ENCODE measurements at places on chromosomes 11 and 22.

GRCh38 chr11:36122671-36123070, 166.6 kb downstream of the COMMD9 start:
- DNase-seq, result no peak

DNA sequence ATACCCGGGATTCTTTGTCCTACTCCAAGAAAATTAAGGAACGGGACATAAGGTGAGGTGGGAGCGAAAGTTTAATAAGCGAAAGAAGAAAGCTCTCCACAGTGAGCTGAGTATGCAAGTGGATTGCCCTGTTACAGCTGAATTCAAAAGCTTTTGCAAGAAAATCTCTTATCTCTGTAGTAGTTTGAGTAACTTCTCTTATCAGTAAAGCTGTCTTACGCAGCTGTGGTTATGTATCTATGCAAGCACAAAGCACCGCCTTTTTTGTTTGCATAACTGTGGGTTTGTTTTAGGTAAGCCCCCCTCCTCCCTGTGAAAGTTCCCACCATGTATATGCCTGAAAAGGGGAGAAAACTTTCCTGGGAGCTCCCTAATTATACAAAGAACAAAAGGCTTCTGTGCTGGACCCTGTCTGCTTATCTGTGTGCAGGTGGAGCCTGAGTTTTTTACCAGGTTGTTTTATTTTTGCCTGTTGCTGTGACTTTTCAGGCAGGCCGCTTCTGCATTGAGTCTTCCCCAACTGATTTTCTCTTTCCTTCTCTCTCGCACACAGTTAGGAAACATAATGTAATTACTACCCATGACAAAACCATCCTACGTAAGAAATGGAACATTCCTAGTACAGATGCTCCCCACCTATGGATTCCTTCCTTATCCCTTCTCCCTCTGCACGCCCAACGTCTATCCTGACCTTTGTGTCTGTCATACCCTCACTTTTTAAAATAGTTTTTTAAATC, 837 bp upstream of the PLAAT5 start:
- no peak for DNase-seq

DNA sequence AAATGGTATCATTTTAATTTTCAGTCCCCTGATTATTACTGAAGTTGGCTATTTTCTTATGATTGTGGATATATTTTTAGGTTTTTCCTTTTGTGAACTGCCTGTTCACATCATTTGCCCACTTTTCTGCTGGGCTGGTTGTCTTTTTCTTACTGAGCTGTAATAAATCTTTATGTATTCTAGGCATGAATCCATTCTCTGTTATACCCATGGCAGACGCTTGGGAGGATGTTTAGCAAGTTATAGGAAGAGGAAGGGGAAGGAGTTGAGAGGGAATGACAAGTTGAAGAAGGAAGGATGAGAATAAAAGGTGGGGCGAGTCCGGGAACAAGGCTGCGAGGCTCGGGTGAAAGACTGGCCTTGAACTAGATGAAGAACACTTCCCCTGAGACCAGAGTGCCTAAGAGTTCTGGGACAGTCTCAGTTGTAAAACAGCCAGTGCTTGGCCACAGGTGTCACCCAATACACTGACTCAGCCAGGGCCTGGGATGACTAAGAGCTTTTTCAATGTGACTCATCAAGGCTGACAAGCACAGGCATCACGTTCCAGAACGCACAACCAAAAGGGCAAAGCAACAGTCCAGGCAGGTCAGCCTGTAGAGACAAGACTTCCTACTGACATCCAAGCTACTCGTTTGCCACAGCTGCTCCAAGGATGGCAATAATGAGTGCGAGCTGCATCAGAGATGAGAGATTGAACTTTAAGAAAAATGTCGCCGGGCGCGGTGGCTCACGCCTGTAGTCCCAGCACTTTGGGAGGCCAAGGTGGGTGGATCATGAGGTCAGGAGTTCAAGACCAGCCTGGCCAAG, 35.2 kb downstream of the LRFN4 start:
- DNase-seq, result peak; percentile 79

DNA sequence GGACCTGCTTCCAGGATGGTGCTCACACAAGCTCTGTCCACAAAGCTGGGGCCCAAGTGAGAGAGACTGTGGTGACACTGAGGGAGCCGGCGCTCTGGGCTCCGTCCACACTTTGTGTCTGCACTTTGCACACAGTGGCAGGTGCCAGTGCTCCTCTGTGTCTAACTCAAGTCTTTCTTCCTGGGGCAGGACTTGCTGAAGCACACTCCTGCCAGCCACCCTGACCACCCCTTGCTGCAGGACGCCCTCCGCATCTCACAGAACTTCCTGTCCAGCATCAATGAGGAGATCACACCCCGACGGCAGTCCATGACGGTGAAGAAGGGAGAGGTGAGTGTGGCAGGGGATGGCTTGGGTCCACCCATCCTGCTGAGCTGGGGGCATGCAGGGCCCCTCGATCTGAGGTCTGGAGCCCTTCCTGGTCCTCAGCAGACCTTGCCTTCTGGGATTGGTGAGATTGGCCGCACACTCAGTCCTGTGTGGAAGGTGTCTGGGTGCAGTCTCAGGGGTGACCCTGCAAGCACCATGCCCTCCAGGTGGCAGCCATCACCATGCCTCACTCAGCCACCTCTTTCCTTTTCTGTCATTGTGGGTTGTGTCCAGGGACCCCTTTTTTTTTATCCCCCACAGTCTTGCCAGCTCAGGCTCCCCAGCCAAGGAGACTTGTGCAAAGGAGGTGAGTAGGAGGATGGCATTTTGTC, 93.3 kb downstream of the BCR start:
- DNase-seq, result no peak

- DNase-seq, result no peak
These were observed 47.0 kb downstream of the SBF2 start for GRCh38 chr11:10247011-10247410.

DNA sequence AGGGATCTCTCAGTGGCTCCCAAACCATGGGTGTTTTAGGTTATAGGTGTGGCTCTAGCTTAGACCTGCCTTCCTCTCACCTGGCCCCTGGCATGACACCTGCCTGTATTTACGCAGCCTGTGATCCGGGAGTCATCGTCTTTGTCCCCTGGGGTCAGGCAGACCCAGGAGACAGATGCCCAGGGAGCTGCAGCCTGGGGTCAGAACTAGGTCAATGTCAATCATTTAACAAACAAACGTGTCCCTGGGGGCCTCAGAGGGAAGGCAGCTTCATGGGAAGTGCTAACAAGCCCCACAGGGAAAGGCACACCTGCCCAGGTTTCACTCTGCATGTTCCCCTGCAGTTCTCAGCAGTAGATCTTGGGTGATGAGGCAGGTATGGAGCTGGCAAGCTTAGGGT, 12.0 kb downstream of the BACE1-AS start:
- DNase-seq, result no peak

- DNase-seq, result no peak
These were observed 36.4 kb downstream of the SWAP70 start for GRCh38 chr11:9700105-9700801.

- no peak for DNase-seq
These were observed 2254.0 kb downstream of the LRRC4C start for GRCh38 chr11:39205236-39205995.

GRCh38 chr11:133898031-133898769, 52.9 kb upstream of the SPATA19 start:
- DNase-seq, result peak; percentile 22

- peak; percentile 61 for DNase-seq
These were observed 33.6 kb downstream of the ASRGL1 start for GRCh38 chr11:62370743-62371440.

DNA sequence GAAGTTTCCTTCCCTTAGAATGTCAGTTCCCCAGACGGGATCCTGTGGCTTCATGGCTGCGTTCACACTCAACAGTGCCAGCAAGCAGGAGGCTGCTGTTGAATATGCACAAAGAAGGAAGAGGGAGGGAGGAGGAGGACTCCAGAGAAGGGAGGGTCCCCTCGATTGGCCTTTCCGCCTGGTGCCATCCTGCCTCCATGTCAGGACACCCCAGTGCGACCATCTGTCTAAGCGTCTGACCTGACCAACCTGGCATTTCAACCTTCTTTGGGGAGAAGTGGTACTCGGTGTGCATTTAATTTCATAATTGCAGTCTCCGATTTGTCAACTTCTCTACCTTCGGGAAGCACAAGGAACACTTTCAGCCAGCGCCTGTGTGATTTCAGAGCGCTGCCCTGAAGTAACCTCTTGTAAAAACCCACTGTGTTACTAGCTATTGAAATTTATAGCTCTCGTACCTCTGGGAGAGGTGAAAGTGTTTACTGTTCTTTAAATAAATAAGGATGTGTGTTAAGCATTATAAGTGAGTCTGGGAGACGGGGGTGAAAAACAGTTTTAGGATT, 1491.9 kb downstream of the TBC1D22A start:
- no peak for DNase-seq

Data from stimulated activated CD8-positive, alpha-beta memory T cell treated with anti-CD3 and anti-CD28 coated beads, Interleukin-4, amount 100 ng/mL, for 48 hours (primary cell).